ENCODE measurements at places on chromosomes 4 and X.

DNA sequence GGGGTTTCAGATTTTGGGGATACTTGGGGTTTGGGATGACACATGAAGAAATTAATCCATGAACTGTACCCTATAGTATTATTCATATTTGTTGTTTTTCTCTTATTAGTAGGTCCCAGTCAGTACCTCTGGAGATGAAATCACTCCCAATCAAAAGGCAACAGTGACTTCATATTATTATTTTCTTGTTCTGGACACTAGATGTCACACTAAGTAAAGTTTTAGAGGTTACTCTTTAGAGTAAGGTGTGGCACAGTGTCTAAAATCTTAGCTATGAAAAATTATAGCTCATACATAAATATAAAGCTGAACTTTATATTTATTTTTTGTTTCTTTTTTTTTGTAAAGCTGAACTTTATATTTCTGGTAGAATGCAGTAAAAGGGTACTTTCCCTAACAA lies 35.1 kb downstream of the FAM114A1 start:
- H3K27ac ChIP-seq, result no peak overlapping the region
- H3K36me3 ChIP-seq, result no peaks in the 10 kb centered on the region
- no peaks in the 10 kb centered on the region for H3K4me1 ChIP-seq
- no peak overlapping the region for H3K4me3 ChIP-seq

DNA sequence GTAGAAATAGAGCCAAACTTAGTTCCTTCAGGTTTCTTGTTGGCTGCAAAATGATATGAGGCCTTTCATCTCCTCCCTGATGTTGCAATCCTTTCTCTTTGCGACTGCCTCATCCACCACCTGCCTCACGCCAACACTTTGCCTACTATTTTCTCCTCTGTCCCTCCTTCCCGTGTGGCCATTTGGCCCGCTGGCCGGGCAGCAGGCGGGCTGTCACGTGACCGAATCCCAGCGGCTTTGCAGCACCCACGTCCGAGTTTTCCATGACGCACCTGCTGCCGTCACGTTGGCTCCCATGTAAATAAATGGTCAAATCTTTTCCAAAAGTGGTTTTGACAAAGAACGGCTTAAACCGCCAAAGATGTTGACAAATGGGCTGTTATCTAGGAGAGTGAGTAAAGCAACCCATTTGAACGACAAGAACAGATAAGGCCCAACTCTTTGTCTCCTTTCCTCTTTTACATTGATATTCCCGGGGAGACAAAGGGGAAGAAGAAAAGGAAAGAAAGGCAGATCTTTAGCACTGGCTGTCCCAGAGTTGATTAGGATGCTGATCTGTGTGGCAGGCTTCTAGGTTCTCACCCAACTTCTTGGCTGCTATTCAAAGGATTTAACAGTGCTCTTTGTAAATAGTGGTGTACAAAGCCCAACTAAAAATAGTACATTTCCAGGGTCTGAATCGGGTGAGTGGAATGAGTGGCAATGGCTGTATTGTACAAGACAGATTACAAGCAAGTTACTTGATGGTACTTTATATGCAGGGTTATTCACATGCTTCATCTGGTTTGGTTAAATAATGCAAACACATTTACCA lies 174.2 kb upstream of the JADE1 start:
- no peaks in the 10 kb centered on the region for H3K27me3 ChIP-seq
- no peaks in the 10 kb centered on the region for H3K4me1 ChIP-seq
- DNase-seq, result no peak

- H3K36me3 ChIP-seq, result no peaks in the 10 kb centered on the region
- H3K27me3 ChIP-seq, result no peaks in the 10 kb centered on the region
- no peak overlapping the region for H3K27ac ChIP-seq
- no peak for DNase-seq
Observed at GRCh38 chr4:34323549-34324320, 1920.6 kb downstream of the ARAP2 start.

GRCh38 chr4:80529026-80529425 lies 193.5 kb downstream of the CFAP299 start:
- H3K27me3 ChIP-seq, result no peaks in the 10 kb centered on the region
- H3K4me1 ChIP-seq, result no peaks in the 10 kb centered on the region
- H3K27ac ChIP-seq, result no peak overlapping the region
- no peak for DNase-seq

GRCh38 chr4:182969651-182970279 lies 52.6 kb upstream of the DCTD start:
- H3K27me3 ChIP-seq, result peaks cover 2% of the 10 kb centered on the region
- no peak overlapping the region for H3K27ac ChIP-seq
- H3K36me3 ChIP-seq, result no peaks in the 10 kb centered on the region
- no peaks in the 10 kb centered on the region for H3K4me1 ChIP-seq

DNA sequence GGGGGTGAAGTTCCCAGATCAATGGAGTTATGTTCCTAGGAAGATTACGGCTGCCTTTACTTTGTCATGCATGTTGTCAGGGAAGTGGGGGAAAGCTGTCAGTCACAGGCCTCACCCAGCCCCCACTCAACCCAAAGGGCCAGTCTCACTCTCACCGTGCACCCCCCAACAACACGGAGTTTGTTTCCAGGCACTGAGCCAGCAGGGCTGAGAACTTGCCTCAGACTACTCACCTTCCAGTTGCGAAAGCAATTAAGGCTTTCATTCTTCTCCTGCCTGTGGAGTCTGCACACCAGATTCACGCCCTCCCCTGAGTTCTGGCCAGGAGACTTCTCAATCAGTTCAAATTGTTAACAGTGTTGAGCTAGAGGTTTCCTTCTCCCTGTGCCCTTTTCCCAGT lies 114.3 kb downstream of the SH3BGRL start:
- H3K4me1 ChIP-seq, result no peaks in the 10 kb centered on the region
- H3K27me3 ChIP-seq, result no peaks in the 10 kb centered on the region
- no peaks in the 10 kb centered on the region for H3K36me3 ChIP-seq

DNA sequence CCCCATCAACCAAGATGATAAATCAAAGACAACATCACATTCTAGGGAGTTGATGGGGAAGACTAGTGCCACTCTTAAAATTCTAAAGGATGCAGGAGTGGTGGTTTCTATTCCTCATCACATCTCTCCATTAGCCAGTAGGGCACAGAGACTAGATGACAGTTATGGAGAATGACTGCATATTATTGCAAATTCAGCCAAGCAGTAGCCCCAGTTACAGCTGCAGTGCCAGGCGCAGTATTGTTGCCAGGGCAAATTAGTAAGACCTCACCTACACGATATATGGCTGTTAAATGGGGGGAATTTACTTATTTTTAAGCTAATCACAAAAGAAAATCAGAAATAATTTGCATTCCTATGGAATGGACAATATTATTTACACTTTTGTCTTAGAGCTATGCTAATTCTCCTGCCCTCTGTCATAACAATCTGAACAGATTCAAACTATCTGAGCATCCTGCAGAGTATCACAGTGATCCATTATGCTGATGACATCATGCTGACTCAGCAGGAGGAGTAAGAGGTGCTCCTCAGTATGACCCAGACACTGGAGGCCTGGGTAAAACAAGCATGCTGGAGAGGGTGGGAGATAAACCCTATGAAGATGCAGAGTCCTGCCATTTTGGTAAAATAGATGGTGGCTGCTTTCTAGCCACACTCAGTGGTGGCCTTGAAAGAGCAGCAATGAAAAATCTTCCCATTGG lies 24.7 kb downstream of the ETNPPL start:
- no peak overlapping the region for H3K4me3 ChIP-seq
- no peak overlapping the region for H3K27ac ChIP-seq
- no peaks in the 10 kb centered on the region for H3K27me3 ChIP-seq

DNA sequence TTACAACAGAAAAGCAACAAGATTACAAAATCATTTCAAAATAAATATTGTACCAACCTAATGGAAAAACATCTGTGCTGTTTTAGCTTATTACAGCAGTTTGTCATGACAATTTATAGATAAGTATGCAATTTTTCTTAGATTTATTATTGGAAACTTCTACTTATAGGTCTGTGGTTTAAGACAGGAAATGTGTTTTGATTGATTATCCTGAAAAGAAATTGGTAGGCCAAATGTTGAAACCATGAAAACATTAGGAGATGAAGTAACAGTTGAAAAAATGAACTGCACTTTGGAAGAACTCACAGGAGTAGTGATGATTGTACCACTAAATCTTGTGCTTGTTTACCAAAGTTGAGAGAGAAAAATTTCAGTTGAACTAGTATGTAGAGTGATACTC lies 162.2 kb upstream of the GIMD1 start:
- DNase-seq, result no peak
- no peaks in the 10 kb centered on the region for H3K27me3 ChIP-seq
- no peak overlapping the region for H3K4me3 ChIP-seq
- no peaks in the 10 kb centered on the region for H3K4me1 ChIP-seq
- no peaks in the 10 kb centered on the region for H3K36me3 ChIP-seq

- H3K4me3 ChIP-seq, result no peak overlapping the region
- H3K27ac ChIP-seq, result no peak overlapping the region
- H3K36me3 ChIP-seq, result no peaks in the 10 kb centered on the region
- no peak for DNase-seq
Observed at GRCh38 chrX:11296051-11296450, 2.8 kb downstream of the AMELX start.

- H3K27ac ChIP-seq, result no peak overlapping the region
- DNase-seq, result no peak
- H3K36me3 ChIP-seq, result no peaks in the 10 kb centered on the region
- no peaks in the 10 kb centered on the region for H3K4me1 ChIP-seq
- H3K4me3 ChIP-seq, result no peak overlapping the region
- no peaks in the 10 kb centered on the region for H3K27me3 ChIP-seq
Observed at GRCh38 chrX:39705290-39705689, 392.5 kb downstream of the BCOR start.

DNA sequence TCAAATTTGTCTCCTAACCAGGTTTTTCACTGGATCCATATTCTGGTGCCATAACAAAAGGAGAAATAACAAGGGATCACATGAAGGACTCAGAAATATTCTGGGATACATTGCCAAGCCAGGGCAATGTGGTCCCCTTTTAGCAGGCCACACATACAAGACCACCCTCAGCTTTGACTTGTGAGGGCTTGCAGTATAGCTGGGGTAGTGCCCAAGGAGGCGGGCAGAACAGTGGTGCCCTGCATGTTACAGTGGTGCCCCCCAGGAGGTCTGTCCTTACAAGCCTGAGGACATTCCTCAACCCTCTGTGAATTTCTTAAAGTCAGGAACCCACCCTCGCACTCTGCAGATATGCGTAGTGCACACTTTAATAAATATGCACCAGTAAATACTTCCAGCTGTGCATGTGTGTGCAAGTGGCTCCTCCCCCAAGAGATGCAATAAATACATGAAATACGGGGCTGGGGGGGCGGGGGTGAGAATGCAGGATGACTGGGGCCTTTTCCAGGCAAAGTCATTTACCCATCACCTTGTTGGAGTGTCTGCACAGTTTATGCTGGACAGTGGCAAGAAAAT lies 34.4 kb upstream of the TBL1X start:
- H3K36me3 ChIP-seq, result no peaks in the 10 kb centered on the region
- H3K27me3 ChIP-seq, result no peaks in the 10 kb centered on the region
- H3K4me3 ChIP-seq, result no peak overlapping the region
- H3K4me1 ChIP-seq, result no peaks in the 10 kb centered on the region
- H3K27ac ChIP-seq, result no peak overlapping the region
- DNase-seq, result no peak

- no peaks in the 10 kb centered on the region for H3K27me3 ChIP-seq
- no peaks in the 10 kb centered on the region for H3K36me3 ChIP-seq
- no peak overlapping the region for H3K4me3 ChIP-seq
- no peak for DNase-seq
- H3K4me1 ChIP-seq, result no peaks in the 10 kb centered on the region
Observed at GRCh38 chr4:14863418-14864364, 138.6 kb upstream of the CPEB2 start.

- DNase-seq, result no peak
- H3K4me1 ChIP-seq, result peaks cover 2% of the 10 kb centered on the region
- H3K27me3 ChIP-seq, result no peaks in the 10 kb centered on the region
- no peak overlapping the region for H3K4me3 ChIP-seq
Observed at GRCh38 chrX:13697455-13697854, 8.5 kb downstream of the RAB9A start.

- no peak overlapping the region for H3K27ac ChIP-seq
- DNase-seq, result no peak
- H3K4me3 ChIP-seq, result no peak overlapping the region
- H3K4me1 ChIP-seq, result peaks cover 22% of the 10 kb centered on the region
- H3K27me3 ChIP-seq, result no peaks in the 10 kb centered on the region
Observed at GRCh38 chr4:52617336-52618020, 41.6 kb downstream of the USP46 start.

DNA sequence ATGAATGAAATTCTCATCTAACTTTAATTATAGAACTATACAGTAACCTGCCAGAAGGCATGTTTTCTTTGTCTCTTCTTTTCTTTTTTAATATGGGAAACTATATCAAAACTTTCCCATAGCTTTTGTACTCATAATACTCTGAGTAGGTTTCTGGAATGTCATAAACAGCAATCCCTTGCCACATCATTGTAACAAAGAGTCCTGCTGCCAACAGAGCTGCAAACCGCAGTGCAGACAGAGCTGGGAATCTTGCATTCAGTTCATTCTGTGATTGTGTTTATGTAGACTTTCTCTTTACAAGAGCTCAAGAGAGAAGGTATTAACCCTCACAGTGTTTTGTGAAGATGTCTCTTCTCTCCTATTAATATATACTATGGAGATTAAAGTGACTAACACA lies 304.4 kb upstream of the SLIT2 start:
- no peaks in the 10 kb centered on the region for H3K4me1 ChIP-seq
- H3K27ac ChIP-seq, result no peak overlapping the region
- H3K27me3 ChIP-seq, result no peaks in the 10 kb centered on the region

DNA sequence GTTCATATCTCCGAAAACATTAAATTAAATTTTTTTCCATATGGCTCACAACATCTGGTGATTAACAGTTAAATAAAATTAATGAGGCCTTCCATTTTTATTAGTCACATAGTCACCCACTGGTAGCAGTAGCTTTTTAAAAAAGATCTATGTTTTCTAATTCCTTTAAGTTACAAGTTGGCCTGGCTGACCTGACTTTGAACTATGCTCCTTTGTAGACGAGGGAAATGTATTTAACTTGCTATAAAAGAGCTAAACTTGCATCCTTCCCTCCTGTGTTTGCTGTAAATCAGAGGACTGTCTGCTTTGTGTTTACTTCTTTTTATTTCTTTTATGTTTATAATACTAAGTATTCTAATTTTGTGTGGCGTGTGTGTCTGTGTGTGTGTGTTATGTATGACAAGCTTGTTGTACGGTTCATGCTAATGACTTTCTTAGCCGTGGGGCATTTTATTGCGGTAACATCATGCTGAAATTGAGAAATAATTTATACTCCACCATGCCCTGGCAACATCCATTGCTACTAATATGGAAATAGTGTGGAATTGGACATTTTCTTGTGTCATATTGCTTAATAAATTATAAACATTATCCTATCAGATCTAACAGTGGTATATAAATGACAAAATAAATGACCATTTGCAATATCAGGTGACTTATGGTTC lies 241.7 kb downstream of the SNCA start:
- no peak overlapping the region for H3K27ac ChIP-seq
- H3K36me3 ChIP-seq, result no peaks in the 10 kb centered on the region
- DNase-seq, result no peak

DNA sequence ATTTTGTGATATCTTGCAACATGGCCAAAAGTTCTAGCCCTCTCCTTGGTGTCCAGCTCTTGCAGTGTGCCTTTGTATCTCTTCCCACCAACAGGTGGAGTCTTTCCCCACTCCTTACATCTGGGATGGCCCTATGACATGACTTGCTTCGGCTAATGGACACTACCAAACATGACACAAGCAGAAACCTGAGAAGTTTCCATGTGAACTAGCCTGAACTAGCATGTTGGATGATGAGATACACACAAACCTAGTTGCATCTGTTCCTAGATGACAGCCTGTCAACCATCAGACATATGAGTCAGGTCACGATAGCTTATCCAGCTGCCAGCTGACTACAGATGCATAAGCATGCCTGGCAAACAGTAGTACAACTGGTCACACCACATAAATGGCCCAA lies 207.5 kb upstream of the FTHL17 start:
- no peak overlapping the region for H3K4me3 ChIP-seq
- H3K36me3 ChIP-seq, result no peaks in the 10 kb centered on the region
- H3K4me1 ChIP-seq, result no peaks in the 10 kb centered on the region
- H3K27ac ChIP-seq, result no peak overlapping the region

Measured in effector memory CD4-positive, alpha-beta T cell (primary cell).